ENCODE measurements at places on chromosomes 12 and 14. TPM values are rescaled to one million over a fixed set of nuclear protein-coding genes. Genes with fewer than 3 reads are reported as not detected.
A peak's percentile ranks its signal among the peaks of the same experiment; 100 is the strongest.

Gene TESPA1
- 2.2 TPM for total RNA-seq

Gene CLEC6A
- 3.9 TPM for total RNA-seq

Gene PTCSC3
- total RNA-seq = not detected

Gene TBX3
- total RNA-seq = 8.2 TPM

Gene WASHC4
- 174 TPM for total RNA-seq

Gene WNT5B
- 101 TPM for total RNA-seq

Gene BDKRB2
- total RNA-seq = 7.0 TPM

Gene MAP3K9
- total RNA-seq = 2.6 TPM

Gene BDKRB1
- 16.6 TPM for total RNA-seq

GRCh38 chr12:48996794-48997718 is 2.1 kb downstream of the DDN start:
- peak; percentile 77 for DNase-seq

DNA sequence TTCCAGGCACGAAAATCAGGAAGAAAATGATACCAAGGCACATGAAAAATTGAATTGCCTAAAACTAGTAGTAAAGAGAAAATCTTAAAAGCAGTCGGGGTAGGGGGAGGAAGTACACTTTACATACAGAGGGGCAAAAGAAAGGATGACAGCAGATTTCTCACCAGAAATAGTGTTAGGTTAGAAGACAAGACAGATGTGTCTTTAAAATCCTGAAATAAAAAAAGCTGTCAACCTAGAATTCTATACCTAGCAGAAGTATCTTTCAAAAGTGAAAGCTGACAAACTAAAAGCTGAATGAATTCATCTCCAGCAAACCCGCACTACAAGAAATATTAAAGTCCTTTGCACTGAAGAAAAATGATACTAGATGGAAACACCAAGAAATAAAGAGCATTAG is 280.4 kb downstream of the FOXN3 start:
- DNase-seq = no peak

DNA sequence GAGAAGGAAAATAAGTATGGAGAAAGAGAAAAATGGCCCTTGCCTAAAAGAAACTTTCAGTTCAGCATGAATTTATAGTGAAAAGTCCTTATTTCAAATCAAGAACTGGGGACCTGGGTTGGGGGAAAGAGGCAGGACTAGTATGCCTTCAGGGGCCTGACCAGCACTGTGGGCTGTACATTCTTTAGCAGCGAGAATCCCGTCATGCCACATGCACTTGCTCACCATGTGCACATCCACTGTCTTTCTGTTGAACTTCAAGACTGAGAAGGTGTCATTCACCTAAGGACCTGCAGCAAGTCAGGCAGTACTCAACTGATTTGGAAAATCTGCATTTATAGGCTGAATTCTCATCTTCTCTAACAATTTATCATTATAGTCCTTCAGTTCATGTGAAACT is 50.2 kb downstream of the RAB35 start:
- no peak for DNase-seq

- DNase-seq = no peak
These were observed 30.8 kb upstream of the HSPB8 start for GRCh38 chr12:119147847-119148448.

GRCh38 chr12:65300679-65301349 is 22.3 kb downstream of the MSRB3 start:
- DNase-seq = no peak

DNA sequence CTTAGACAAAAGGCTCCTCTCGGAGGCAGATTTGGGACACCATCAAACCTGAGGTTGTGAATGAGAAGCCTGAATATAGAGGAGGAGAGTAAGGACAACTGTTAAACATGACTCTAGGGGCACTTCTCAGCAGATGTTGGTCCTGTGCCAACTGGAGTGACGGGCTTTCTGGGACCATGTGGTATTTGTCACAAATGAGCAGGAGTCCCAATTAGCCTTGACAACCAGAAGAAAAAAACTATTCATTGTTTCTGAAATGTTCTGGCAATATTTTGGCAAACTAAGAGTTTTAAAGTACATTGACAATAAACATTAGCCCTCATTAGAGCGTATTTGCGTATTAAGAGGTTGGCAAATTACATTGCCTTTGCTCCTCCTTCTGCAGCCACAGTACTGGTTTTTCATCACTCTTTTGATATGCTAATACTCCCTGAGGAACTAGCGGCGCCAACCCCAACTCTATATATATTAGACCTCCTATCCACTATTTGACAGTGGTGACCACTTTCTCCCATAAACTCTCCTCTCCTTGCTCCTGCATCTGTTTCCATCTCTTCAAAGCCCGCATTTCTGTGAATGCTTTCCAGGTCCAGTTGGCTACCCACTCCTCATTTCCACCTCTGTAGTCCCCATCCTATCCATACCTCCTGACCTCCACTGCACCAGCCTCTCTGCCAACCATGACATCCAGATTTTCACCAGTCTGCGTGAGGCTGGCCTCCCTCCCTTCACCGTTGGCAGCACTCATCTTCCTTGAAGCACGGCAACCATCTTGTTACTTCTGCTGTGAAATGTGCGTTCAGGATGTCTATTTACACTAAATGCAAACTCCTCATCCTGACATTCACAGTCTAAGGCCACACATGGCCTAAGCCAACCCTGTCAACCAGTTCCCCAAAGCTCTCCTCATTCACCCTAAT is 100.7 kb downstream of the ZFC3H1 start:
- no peak for DNase-seq

GRCh38 chr12:59055204-59055860 is 135.0 kb upstream of the LRIG3 start:
- DNase-seq = peak; percentile 45

- DNase-seq = no peak
These were observed 22.0 kb downstream of the SLC25A29 start for GRCh38 chr14:100283984-100284881.

DNA sequence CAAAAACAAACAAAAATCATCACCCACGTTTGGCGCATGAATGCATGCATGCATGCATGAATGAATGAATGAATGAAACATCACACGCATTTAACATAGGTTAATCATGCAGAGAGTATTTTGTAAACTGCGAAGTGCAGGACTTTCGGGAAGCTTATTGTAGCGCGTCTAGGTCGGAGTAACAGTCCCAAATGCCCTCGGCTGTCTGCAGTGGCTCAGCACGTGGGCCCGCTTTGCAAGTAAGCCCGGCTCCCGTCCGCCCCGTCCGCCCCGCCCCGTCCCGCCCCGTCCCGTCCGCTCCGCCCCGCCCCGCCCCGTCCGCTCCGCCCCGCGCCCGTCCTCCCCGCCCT is 263 bp upstream of the IFT81 start:
- DNase-seq = no peak

GRCh38 chr12:14175206-14175605 is 190.3 kb upstream of the ATF7IP start:
- no peak for DNase-seq

- no peak for DNase-seq
These were observed 39.9 kb downstream of the NINJ2 start for GRCh38 chr12:623172-623864.

- DNase-seq = no peak
These were observed 618.6 kb downstream of the AACS start for GRCh38 chr12:125683748-125684381.

DNA sequence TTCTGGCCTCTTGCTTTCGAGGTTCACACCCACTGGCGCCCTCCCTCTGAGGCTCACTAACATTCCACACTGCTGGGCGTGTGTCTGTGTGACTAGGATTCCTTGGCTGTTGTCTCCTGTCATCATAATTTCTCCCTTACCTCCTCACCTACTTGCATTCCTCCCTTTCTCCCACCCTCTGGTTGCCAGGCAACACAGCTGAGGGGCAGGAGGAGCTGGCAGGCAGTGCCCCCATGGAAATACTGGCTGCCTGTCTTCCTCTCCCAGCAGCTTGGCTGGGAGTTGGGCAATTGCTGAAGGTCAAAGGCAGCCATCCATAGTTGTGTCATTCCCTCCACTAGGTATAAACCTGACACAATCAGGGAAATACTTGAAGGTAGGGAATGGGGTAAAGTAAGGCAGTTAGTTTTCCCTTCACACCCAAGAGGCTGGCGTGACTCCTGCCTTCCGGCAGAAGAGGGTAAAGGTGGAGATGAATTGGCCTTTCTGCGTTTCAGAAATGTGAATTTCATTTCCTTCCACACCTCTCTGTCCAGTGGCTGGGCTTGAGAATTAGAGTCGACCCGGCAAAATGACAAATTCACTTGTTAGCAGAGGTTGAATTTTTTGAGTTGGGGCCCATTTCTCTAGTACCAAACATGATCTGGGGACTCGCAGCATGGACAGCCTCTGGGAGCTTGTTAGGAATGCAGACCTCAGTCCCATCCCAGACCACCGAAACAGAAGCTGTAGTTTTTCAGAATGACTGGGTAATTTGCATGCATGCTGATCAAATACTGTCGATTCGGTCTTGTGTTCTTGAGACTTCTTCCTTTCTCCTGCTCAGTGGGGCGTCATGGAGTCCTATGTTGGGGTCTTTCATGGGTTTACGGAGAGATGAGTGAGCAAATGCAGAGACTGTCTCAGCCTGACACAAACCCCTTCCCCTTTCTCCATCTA is 24.3 kb upstream of the EMP1 start:
- DNase-seq = peak; percentile 86

DNA sequence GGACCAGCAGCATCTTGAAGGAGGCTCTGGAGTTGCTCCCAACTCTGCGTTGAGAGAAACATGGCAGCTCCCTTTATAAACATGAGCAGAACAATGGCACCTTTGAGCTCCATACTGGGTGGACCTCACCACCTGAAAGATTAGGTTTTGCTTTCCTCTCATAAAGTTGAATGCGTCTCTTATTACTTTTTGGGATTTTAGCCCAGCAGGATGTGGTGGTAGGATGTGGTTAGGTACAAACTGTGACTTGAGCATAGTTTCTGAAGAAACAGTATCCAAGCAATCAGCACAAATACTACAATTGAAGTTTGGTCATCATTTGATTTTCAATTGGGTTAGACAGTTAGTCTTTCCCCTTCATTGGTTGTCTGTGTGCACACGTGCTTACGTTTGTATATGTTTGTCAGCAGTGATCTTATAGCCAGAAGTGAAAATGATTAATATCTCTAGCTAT is at the start of gene PRR4:
TSS of gene PRR4 (minus strand) at position 51 of the 454 bp plus-strand sequence. CDS start at position 13, 38 bp downstream.
- DNase-seq = no peak

GRCh38 chr14:38208618-38209562 is 1.2 kb downstream of the SSTR1 start:
- DNase-seq = peak; percentile 17

DNA sequence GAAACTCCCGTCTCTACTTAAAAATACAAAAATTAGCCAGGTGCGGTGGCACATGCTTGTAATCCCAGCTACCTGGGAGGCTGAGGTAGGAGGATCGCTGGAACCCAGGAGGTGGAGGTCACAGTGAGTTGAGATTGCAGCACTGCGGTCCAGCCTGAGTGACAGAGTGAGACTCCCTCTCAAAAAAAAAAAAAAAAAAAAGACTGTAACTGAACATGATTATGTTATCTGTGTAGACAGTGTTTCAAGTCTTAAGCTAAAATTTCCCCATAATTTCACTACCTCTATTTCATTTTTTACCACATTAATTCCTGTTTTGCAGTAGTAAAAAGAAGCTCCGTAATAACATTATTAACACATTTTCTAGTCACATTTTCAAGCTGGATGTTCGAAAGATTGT is 5.4 kb downstream of the PLBD1 start:
- no peak for DNase-seq

DNA sequence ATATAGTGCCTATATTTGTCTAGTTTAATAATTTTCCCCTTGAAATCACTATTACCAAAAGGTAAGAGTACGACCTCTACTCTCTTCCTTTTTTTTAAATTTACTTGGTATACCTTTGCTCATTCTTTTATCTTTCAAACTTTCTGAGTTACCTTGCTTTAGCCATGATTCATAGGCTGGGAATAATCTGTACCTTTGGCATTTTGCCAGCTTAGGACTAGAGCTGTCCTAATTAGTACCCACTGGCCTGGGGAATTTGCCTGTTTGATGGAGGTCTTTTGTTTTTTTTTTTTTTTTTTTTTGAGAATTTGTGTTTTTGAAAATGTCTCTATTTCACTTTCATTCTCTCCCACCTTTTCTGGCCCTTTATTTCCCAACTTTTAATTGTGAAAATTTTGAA is 8.7 kb upstream of the SLC4A8 start:
- DNase-seq = no peak

GRCh38 chr12:2492236-2492635 is 302.5 kb upstream of the FKBP4 start:
- no peak for DNase-seq

DNA sequence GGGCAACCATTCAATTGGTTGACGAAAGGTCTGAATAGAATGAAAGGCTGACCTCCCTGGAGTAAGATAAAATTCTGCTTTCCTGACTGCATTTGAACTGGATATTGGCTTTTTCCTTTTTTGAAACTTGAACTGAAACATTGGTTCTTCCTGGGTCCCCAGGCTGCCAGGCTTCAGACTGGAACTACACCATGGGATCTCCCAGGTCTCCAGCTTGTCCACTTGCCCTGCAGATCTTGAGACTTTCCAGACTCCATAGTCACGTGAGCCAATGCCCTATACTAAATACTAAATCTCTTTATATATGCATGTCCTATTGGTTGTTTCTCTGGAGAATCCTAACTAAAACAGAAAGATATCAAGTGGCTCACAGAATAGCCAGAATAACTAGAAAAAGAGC is 118.7 kb upstream of the KRR1 start:
- no peak for DNase-seq

DNA sequence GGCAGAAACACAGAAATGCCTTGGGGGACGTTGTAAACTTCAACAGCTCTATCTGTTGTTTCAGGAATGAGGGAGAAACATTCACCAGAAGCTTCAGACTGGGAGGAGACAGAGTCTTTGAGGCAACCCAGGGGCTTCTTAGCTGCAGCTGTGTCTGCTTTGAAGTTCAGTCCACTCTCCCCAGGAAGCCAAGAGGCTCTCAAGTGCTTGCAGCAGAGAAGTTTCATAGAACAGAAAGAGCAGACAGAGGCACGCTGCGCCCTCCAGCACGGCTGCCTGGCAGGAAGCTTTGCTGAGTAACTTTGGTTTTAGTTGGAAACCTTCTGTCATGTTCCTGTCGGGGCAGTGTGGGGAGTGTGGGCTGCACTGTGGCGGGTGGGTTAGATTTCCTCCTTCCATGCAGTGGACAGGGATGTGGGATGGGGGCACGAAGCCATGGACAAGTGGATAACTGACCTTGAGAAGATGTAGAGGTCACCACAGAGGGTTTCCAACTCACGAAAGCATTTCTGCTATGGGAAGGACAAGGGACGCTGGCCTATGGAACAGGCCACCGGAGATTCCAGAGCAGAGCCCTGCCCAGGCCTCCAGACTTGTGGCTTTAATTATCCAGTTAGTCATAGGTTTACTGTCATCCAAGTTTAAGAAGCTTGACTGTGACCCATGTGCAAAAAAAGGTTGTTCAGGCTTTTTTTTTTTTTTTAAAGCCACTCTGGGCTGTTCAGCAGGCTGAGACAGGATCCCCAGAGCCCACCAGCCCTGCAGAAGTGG is 107.7 kb downstream of the ARF6 start:
- peak; percentile 98 for DNase-seq

GRCh38 chr12:6205761-6206160 is 5.6 kb downstream of the CD9 start:
- no peak for DNase-seq

DNA sequence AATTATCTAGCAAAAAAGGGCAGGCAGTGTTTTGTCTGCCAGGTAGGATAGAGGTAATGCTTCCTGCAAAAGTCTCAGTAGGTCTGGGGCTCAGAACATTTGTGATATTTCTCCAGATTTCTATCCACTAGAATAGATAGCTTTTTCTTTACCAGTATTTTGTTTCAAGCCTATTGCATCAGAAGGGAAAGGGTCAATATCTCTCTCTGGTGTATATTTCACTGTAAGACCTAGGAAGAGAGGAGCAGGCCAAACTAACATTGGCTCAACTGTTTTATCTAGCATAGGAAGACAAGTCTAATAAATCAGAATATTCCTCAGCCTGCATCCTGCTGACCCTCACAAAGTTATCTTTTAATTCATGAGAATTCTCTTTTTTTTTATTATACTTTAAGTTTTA is 106.7 kb upstream of the DAAM1 start:
- no peak for DNase-seq

Data from umbilical cord (tissue), 2 donors.